ENCODE measurements at places on chromosomes 1 and 21.

DNA sequence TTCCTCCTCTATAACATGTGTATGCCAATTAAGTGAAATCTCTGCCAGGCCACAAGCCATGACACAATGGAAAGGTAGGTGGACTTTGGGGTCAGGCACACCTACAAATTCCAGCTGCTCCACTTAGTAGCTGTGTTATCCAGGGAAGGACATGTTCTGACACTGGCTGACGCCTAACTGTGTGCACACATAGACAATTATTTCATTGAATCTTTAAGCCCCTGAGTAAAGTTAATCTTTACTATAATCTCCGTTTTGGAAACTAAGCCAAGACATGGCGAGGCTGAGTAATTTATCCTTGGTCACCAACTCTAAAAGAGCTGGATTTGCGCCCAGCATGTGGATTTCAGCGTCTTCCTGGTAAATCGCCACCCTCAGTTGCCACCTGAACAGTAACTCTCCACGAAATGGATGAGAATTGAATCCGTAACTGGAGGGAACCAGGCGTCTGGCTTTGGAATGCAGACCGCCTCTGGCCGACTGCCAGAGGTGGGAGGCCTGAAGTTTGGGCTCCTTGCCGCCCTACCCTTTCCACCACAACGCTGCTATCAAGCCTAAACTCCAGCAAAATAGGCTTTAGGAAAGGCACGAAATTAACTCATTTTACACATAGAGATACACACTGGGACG, 888 bp upstream of the SNRPE start:
- DNase-seq: no peak

DNA sequence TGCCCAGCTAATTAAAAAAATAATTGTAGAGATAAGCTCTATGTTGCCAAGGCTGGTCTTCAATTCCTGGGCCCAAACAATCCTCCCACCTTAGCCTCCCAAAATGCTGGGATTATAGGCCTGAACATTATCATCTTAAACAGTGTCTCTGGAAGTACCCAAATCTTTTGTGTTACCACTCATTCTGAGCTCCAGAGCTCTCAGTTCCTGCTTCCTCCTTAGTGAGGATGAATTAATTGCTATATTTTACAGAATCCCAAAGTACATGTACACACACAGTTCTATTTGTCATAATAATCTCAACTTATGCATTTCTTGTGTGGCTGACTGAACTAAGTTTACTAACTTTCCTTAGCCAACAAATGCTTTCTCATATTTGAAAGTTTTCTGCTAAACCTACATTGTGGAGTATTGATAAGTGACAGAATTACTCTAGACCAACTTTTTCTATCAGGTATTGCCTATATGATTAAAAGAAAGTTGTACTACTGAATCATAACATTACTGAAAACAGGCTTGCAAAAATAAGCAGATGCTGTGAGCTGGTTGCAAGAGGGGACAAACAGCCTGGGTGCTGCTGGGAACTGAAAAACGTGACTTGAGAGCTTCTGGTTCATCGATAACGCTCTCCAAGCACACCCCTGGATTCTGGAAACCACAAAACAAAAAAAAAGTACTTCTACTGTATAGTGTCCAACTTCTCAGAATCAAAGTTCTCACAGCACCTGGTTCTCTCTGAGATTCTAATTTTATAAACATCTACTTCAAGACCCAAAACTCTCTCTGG, 15.3 kb downstream of the VAV3 start:
- DNase-seq: no peak

GRCh38 chr1:161707503-161707902, 474 bp downstream of the FCRLA start:
- no peak for DNase-seq

- DNase-seq: peak; percentile 39
Observed at GRCh38 chr1:115089420-115090185, at the start of gene TSPAN2. TSPAN2 (minus strand) TSS chr1:115089503; CDS start chr1:115089432, 71 bp downstream.

DNA sequence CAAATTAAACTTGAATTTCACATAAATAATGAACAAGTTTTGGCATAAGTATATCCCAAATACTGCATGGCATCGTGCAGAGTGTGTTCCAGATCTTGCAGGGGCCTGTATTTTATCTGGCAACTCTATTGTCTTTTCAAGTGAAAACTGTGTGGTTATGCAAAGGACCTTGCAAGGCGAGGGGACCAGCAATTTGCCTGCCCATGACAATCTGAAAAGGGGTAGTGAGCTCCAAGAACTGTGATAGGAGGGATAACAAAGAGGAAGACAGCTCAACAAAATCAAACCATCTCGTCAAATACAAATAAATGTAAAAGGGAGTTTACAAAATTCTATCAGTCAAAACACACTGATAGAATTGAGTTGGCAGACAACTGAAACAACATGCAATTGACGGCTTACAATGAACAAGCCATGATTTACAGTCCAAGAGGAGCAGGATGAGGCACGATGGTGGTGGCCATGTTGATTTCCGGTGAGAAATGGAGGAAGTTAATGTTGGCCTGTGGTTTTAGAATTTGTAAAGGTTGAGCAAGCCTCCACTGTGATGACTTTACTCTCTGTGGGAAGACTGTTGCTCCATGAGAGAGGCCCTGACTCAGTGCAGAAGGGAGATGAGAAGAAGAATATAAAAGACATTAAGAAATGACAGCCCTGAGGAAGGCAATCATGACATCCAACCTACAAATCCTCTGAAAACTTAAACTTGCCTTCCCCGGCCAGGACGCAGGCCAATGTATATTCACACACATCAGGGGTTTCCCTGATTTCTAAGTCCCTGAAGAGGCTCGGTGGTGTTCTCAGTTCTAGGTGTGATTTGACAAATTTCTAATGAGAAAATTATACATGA, 132.2 kb downstream of the ADSS2 start:
- DNase-seq: no peak

GRCh38 chr1:237478842-237479241, 411.9 kb downstream of the ZP4 start:
- no peak for DNase-seq

GRCh38 chr1:24899581-24900485, 30.2 kb downstream of the RUNX3 start:
- no peak for DNase-seq

- no peak for DNase-seq
Observed at GRCh38 chr21:34201001-34201400, 127.6 kb downstream of the MRPS6 start.

GRCh38 chr1:226424221-226425003, 16.5 kb upstream of the PARP1 start:
- DNase-seq: no peak

DNA sequence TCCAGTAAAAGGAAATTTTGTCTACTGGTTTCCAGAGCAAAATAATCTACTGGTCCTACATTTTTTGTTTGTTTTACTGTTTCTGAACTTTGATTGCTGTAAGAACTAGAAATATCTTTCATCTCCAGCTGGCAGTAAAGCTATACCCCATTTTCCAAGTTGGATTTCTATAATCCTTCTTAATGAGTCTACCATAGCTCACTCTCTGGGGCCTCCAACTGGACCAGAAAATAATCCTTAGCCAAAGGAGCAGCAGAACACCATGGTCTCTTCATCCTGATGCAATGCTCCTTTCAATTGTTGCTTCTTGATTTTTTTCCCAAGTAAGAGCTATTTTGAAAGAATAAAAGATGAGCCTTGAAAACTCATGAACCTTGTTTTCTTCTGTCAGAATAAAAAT, 110.0 kb upstream of the COL11A1 start:
- no peak for DNase-seq

DNA sequence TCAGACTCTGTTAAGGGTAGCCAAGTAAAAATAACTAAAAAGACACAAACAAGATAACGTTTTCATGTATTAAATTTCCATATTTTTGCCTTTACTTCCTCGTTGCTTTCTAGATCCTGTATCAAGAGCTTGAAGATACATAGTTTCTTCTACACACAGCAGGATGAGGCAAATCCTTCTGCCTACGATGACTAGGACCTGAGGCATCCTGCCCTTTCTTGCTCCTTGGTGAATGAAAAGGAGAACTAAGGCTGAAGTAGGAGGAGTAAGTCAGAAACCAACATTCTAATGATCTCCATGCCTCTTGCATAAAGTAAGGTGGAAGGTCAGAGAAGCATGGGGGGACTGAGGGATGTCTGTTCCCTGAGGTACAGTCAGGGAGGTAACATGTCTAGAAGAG, 102.6 kb downstream of the GPATCH2 start:
- no peak for DNase-seq

DNA sequence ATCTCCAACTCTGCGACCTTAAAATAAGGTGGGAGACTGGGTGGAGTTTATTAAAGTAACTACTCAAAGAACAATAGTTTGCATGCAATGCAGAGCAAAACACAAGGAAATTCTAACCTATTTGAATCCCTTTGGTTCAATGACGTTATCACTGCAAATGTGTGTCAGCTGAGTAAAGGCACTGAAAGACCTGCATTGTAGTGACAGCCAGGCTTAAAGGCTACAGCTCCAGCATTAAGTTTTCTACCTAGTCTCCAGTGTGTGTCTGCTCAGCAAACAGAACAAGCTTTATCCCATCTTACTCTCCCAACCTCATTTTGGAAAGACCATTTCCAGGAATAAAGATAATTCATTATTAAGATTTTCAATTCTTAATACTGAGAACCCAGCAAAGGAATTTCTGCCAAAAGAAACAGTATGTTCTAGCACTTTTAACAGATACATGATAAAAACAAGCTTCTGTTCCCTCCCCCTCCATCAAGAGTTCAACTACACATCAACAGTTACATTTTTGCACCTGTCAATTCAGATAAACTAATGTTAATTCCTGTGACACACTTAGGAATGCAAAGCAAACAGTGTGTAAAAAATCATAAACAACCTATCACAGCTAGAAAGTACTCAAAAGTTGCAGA, 14.2 kb downstream of the PTP4A2 start:
- no peak for DNase-seq

- peak; percentile 44 for DNase-seq
Observed at GRCh38 chr1:226990133-226990716, 50.1 kb downstream of the COQ8A start.

DNA sequence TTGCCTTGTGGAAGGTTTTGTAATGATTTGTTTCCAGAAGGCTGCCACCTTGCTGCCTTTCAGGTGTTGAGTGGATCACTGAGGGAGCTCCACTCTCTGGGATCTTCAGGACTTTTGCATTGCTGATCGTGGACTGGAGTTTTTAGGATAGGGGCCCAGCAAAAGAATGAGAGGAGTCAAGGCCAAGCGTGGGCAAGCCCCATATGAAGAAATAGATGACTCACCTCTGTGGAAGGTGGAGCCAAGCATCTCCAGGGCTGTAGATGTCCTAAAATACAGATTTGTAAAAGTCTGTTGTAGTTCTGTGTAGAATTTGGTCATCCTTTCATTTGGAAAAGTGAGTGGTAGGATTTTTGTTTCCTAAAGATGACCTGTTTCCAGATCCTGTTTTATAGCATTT, 67.0 kb downstream of the ST3GAL3 start:
- DNase-seq: no peak

- no peak for DNase-seq
Observed at GRCh38 chr21:31577271-31577670, 82.2 kb upstream of the SOD1 start.

DNA sequence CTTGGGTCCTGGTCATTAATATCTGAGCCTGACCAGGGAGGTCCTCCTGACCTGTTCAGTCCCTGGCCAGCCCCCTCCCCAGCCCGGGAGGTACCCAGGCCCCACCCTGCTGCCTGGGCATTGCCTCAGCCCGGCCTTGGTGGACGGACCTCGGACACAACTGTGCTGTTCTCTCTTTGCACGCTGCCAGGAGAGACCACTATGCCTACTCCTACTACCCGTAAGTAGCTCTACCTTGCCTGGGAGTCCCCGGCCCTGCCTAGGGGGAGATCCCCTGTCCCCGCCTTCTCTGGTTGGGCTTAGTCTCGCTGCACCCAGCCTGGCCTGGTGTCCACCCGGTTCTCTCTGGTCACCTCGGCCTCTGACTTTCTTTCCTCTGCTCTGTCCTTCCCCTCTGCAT, 53.2 kb downstream of the PTPRU start:
- no peak for DNase-seq

DNA sequence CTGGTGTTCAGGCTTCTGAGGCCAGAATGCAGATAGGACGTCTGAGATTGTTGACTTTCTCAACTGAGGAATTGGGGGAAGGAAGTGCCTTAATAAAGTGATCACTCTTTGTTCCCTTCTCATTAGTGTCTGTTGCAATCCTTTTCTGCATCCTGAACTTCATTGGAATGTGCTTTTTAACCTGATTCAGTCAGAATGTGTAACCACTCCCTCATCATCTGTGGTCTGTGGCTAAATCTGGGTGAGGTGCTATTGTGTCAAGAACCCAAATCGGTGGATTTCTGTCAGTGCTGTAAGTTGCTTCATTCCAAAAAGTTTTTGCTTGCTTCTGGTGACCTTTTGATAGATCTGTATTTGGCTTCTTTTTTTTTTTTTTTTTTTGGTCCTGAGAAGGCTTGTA, 38.2 kb downstream of the ARID1A start:
- DNase-seq: no peak

- no peak for DNase-seq
Observed at GRCh38 chr1:48718705-48719104, 58.0 kb downstream of the BEND5 start.

GRCh38 chr1:234980291-234980644, 148.4 kb downstream of the TOMM20 start:
- DNase-seq: no peak

GRCh38 chr21:18354947-18355346, 48.6 kb downstream of the TMPRSS15 start:
- no peak for DNase-seq

DNA sequence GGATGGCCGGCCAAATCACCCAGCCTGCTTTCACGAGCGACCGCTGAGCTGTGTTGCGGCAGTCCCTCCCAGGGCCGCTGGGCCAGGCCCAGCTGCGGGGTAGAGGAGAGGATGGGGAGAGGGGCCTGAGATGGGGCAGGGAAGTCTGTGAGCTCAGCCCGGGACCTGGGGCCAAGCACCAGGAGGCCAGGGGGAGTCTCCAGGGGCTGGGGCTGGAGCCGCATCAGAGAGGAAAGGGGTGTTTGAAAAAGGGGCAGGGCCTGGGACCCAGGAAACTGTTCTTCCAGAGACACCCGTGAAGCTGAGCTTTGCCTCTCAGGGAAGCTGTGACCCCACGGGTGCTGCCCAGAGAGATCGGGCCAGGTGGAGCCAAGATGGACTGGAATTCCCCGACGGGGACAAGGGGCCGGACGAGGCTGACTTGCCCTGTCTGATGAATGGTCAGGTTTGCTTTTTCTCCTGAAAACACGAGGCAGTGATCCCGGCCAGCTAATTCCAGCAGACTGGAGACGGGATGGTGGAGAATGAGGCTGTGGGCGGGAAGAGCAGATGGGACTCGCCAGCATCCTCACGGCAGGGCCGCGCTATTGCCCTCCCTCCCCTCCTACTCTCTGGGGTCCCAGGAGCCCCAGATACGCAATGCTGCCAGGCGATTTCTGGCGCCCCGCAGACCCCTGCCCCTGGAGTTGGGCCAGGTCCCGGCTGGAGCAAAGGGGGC, 40.3 kb upstream of the COL18A1 start:
- DNase-seq: no peak

- DNase-seq: no peak
Observed at GRCh38 chr1:87759421-87760087, 430.9 kb downstream of the LMO4 start.

GRCh38 chr1:19484338-19484797, 971 bp downstream of the CAPZB start:
- no peak for DNase-seq

GRCh38 chr1:17669866-17670451, 85.2 kb upstream of the ACTL8 start:
- DNase-seq: no peak
